ENCODE measurements at places on chromosomes 12 and 14.
A peak's percentile ranks its signal among the peaks of the same experiment; 100 is the strongest.

DNA sequence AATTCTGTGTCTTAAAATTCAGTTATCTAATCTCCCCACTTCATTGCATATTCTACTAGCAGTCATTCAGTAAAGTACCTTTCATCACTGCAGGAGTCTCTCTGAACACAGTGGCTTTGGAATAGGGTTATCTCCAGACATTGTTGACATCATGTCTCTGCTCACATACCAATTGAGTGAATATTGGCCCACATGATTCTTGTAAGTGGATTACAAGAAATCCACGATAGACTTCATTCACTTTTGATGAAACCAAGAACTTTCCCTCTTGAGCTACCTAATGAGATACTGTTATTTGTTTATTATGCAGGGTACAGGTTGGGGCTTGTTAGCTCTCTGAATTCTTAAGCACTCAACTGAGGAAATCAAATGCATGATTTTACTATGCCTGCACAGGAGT is 284.9 kb downstream of the RAD51B start:
- peak; percentile 85 for DNase-seq

DNA sequence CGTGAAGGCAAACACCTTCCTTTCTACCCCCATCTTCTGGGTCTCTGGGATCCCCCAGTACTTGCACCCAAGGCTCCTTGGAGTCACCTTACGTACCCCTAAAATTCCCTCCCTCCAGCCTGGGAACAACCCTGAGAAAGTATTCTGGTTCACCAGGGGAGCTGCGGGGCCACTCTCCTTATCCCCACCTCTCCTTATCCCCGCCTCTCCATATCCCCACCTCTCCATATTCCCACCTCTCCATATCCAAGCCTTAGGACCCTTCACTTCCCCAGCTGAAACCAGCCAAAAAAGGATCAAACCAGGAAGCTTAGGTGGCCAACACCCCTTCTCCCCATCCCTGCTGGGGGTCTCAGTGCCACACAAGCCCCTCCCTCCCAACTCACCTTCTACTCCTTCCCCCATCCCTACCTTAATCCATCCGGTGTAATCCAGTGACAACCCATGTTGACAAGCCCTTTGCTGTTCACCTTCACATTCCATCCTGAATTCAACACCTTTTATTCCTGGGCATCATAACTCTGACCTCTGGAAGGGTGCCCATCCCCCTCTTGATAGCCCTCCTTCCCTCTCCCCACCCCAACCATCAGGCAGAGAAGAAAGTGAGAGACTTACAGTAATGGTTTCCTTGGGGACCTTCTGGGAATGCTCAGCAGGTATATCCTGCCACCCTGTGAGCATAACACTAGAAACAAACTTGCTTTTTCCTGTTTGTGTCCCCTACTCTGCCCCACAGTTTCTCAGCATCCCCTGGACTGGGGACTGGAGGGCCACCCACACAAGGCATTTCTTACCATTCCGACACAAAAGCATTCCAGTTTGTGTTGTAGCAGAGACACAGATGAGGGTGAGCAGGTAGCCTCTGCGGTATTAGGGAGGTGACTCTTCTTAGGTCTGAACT is 1.6 kb upstream of the MSI1 start:
- DNase-seq, result no peak

DNA sequence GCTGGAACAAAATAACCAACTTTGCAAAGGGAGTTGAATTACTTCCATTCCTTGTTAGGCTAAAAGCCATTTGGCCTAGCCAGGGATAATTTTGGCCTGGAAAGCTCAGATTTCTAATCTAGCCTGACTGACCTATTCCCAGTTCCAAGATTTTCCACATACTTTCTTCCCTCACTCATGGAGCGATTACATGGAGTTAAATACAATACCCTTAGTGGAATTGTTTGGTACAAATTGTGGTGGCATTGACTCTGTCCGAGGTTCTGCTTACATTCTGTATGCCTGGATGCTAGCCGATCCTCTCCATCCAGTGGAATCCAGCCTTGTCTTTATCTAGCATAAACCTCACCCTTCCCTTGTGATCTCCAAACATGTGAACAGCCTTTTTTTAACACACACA is 965.1 kb downstream of the DIO2 start:
- DNase-seq, result no peak

- DNase-seq, result no peak
Measured at GRCh38 chr12:115619889-115620288, 657.6 kb downstream of the MED13L start.

GRCh38 chr14:57486767-57487379 is 6.8 kb downstream of the CCDC198 start:
- DNase-seq, result peak; percentile 92

GRCh38 chr12:7346551-7347225 is 42.8 kb downstream of the ACSM4 start:
- DNase-seq, result no peak

DNA sequence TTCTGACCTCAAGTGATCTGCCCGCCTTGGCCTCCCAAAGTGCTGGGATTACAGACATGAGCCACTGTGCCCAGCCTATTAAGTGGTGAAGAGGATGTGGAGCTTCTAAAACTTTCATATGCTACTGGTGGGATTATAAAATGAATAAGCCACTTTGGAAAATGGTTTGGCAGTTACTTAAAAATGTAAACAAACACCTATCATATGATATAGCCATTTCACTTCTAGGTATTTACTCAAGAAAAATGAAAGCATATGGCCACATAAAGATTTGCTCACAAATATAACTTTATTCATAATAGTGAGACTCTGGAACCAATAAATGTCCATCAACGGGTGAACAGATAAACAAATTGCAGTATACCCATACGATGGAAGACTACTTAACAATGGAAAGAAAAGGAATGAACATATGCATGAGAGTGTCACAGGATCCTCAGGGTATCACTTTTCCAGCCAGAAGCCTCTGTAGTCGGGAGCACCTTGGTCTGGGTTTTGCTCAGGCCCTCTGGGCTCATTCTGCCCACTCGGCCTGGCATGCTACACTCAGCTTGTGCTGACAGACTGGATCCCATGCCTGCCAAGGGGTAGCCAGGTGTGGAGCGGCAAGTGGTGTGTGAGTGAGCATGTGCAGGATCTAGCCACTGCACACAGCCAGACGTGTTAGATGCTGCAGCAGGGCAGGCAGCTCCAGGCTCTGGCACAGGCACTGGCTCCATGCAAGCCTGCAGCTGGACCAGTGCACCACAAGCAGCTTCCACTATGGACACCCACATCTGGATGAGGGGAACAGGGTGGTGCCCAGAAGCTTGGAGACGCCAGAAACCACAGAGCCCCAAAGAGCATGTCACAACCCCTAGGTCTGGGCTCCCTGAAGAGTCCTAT is 213.2 kb upstream of the DIO3 start:
- DNase-seq, result no peak

- no peak for DNase-seq
Measured at GRCh38 chr14:39459795-39460478, 27.7 kb upstream of the FBXO33 start.

DNA sequence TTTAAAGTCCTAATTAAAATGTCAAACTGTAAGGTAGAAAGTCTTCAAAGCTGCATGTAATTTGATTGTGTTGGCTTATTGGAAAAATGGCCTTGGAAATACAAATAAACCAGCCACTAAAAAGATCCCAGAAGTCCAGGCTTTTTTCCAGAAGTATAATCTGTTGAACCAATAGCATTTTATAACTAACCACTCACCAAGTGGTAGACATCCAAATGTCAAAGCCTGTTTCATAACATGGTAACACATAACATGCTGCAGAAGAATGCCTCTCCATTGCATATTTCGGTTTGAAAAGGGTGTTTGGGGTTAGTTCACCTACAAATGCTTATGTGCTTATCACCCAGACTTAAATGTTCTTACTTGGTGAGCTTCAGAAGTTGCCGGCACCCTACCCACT is 183.7 kb upstream of the DIO2 start:
- no peak for DNase-seq

- peak; percentile 13 for DNase-seq
Measured at GRCh38 chr12:57621497-57622292, 10.5 kb downstream of the ARHGEF25 start.

GRCh38 chr12:117526757-117527478 is 165.5 kb upstream of the NOS1 start:
- peak; percentile 85 for DNase-seq

DNA sequence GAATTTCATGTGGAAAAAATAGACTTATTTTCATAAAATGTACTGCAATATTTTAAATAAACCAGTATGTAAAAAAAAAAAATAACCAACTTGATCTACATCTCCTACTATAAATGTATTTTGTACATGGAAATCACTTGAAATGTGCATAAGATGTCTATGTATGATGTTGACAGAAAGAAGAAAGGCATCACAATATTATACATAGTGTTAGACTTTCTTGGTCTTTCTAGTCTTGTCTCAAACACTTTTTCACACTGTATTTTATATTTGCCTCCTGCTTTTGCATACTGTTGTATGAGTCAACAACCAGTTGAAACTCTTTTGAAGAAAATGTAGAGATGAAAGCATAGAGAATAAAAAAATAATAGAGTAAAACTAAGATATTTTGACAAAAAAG is 352.4 kb upstream of the MGAT4C start:
- DNase-seq, result no peak

GRCh38 chr14:26765768-26766520 is 168.1 kb upstream of the NOVA1 start:
- DNase-seq, result no peak

GRCh38 chr12:48996794-48997718 is 2.1 kb downstream of the DDN start:
- DNase-seq, result peak; percentile 18

DNA sequence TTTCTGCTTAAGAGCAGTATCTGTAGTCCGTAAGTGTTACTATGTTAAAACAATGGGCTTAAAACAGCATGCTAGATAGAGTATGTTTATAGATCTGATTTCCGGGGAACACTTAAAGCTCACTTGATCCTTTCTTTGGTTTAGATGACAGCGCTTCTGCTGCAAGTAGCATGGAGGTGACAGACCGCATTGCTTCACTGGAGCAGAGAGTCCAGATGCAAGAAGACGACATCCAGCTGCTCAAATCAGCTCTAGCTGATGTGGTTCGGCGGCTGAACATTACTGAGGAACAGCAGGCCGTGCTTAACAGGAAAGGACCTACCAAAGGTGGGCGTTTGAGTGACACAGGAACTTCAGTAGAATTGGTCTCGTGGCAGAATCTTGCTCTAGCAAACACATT is 57.5 kb downstream of the EML1 start:
- DNase-seq, result peak; percentile 63

DNA sequence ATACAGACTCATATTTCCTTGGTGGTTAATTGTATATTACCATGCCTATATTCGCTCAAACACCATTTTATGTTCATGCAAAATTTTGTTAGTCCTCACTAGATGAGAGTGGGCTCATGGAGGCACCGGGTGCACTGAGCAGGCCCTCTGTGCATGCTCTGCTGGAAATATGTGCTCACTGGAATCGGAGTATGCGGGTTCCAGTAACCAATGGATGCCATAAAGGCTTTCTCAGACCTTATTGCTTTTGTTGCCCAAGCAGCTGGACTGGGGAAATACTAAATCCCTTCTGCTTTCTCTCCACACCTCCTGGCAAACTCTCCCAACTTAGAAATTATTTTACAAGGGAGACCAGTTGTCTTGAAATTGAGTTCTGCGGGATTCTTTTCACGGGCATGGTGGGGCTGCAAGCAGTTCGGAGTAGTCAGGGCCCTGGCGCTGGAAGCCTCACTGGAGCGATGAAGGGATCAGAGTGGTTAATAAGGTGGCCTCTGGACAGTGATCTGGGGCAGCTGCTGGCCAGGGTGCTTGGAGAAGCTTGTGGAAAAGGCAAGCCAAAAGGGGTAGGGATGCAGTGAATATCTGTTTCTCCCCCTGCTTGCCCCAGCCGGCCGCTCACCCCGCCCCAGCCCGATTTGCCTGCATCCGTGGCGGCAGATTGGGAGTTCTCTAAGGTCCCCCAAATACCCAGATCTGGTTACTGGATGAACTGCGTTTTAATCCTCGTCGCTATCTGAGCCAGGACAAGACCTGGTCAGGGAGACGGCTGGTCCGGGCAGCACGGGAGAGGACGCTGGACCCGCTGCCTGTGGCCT is 7.4 kb upstream of the HOXC6 start:
- DNase-seq, result no peak

GRCh38 chr14:100989924-100990323 is 86.4 kb upstream of the RTL1 start:
- DNase-seq, result no peak

DNA sequence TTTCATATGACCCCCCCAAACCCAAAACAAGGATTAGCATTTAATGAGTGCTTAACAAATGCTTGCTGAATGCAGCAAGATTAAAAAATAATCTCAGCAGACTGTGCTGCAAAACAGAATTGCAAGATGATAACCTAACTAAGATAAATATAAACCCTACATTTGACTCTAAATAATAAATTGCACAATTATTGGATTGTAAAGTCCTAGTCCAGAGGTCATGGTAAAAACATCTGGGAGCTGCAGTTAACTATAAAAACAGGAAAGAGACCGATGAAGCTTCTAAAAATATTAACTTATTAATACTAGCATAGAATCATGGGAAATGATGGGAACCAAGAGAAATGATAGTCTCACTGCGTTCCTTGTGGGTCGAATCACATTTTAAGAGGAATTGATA is 37.2 kb downstream of the TSHR start:
- DNase-seq, result no peak

DNA sequence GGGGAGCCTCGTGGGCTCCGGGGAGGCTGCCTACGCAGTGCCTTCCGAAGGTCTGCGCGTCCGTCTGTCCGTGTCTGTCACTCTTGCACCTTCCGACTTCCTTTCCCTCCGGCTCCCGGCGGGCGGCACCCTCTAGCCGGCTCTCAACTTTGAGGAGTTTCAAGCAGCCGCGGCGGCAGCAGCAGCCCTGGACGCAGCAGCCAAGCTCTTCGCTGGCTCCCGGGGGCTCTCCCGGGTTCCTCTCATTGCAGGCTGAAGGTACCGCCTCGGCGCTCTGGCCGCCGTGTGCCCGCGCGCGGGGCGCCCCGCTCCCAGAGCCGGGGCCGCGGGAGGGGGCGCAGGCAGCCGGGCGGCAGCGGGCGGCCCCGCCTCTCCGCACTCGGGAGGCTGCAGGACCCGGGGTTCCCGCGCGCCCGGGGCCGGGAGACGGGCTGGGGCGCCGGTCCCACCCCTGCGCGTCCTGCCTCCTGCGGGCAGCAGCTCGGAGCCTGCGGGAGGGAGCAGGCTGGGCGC is at the start of the genes AMIGO2 and PCED1B:
AMIGO2 (minus strand) TSS at position 492 of the 513 bp plus-strand sequence. CDS start 957 bp downstream, outside the sequence.
PCED1B (plus strand) TSS at position 154 of the 513 bp plus-strand sequence. CDS start 155,443 bp downstream, outside the sequence.
- peak; percentile 9 for DNase-seq

DNA sequence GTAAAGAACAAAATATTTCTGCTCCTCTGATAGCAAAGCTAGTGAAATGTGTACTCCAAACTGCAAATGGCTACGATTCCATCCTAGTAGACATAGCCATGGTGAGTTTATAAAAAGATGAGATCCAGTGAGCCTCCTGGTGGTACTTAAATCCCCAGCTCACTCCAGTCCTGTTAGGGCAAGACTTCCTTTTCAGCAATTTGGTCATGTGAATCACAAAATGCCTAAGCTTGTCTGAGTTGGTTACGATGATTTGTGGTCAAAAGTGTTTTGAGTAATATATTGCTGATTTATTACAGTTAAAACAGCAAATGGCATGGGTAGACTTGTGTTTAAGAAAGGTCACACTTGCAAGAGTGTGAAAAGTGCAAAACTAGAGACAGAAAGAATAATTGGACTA is 102.7 kb upstream of the NAV3 start:
- DNase-seq, result no peak

Measured in DMS79 treated with DMSO at 0.1 percent for 48 hours (cell line).